ENCODE measurements at places on chromosomes 4 and X. TPM values are rescaled to one million over a fixed set of nuclear protein-coding genes. Genes with fewer than 3 reads are reported as not detected.

- no peak for DNase-seq
These were observed 95.7 kb downstream of the NPNT start for GRCh38 chr4:105990933-105991332.

DNA sequence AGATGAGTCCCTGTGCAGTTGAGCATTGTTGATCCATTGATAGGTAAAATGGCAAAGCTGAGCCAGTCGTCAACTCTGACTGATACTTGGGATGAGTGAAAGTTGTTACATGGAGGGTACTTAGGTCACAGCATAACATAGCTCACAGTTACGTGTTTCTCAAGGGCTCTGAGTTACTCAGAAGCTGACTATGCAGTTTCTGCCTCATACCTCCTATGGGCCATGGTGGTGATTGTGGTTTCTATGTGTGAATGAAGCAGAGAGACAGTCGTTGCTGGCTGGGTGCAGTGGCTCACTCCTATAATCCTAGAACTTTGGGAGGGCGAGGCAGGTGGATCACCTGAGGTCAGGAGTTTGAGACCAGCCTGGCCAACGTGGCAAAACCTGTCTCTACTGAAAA is 30.8 kb downstream of the FRMPD3 start:
- DNase-seq: no peak

DNA sequence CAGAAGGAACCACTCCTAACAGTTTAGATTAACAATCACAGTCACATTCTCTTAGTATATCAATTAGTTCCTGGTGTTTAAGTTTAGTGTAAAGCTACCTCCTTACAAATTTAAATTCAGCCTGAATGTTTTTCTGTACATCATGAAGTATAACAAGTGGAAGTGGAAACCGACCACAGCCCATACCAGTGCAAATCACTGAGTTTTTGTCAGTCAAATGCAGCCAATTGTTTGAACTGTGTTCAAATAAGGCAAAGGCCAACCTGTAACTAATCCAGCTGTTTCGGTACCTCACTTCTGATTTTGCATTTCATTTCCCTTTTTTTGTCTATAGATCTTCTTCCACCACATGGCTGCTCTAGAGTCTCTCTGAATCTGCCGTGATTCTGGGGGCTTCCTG is 1215.3 kb downstream of the PCDH18 start:
- no peak for DNase-seq

GRCh38 chr4:138952411-138952810 is 63.2 kb upstream of the NOCT start:
- no peak for DNase-seq

- no peak for DNase-seq
These were observed 46.5 kb upstream of the PGRMC1 start for GRCh38 chrX:119189595-119189994.

- no peak for DNase-seq
These were observed 332.0 kb downstream of the TENM3 start for GRCh38 chr4:182575225-182575624.

DNA sequence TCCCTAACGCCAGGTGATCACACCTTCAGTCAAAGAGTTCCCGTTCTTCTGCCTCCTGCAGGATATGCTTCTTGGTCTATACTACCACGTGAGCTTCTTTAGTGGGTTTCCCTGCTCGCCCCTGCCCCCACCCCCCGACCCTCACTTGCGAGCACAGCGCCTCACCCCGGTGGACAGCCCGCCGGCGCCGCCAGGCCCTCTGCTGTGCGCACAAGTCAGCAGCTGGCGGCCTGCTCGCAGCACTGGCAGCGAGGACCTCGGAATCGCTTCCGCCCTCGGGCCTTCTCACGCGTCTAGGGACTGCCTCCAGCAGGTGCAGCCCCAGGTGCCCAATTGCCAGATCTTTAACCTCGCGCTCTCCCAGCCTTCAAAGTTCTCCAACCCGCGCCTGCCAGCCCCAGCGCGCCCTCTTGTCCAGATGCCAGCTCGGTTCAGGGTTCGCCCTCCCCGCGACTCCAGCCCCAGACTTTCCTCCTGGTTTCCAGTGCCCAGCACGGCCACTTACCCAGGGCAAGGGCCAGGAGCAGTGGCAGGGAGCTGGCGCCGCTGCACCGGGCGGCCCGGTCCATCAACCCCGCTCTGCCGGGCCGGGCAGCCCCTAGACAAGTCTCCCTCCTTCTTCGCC is 454 bp downstream of the BTC start:
- peak; percentile 54 for DNase-seq

DNA sequence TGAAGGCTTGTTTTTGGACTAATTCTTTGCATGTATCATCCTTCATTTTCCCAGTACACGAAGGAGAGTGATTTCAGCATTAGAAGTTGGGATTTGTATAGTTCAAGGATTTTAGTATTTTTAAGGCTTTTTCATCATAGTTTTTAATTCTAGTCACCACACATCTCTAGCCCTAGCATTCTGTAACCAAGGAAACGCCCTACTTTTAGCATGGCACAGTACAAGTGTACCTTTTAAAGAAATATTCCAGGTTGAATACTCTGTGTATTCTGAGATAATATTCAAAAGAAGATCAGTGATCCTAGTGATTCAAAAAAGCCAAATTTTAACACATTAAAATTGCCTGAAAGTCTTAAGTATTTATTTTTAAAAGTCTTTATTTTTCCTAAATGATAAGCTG is 150.5 kb downstream of the RAP1GDS1 start:
- DNase-seq: no peak

DNA sequence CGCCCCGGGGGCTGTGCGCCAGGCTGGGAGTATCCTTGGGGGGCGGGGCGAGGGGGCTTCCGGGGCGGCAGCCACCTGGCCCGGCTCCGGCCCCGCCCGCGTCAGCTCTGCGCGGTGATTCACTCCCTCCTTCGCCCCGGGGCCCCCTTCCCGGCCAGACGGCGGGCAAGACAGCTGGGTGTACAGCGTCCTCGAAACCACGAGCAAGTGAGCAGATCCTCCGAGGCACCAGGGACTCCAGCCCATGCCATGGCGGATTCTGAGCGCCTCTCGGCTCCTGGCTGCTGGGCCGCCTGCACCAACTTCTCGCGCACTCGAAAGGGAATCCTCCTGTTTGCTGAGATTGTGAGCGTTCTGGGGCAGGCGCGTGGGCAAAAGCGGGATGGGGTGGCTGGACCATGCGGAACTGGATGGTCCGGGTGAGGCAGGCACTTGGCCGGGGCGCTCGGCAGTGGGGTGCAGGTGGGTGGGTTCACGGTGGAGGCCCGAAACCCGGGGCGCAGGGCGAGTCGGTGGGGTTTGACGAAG is at the start of gene PLP2:
Gene PLP2 (plus strand): TSS at position 147 of the 528 bp plus-strand sequence. CDS start 103 bp downstream, at position 250.
- no peak for DNase-seq

DNA sequence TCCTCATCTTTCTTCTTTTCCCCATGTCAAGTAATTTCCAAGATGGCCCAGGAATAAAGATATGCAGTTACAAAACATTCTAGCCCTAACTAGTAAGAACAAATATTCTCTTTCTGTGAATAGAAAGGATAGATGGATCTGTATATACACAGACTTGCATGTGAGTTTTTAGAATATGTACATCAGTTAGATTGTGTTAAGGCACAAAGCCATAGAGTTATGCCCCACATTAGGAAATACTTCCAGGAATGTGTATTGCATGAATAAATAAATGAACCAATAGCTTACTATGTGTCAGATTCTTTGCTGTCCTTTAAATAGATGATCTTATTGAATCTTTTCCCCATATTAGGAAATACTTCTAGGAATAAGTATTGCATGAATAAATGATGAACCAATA is 46.0 kb upstream of the TMPRSS11E start:
- DNase-seq: no peak

DNA sequence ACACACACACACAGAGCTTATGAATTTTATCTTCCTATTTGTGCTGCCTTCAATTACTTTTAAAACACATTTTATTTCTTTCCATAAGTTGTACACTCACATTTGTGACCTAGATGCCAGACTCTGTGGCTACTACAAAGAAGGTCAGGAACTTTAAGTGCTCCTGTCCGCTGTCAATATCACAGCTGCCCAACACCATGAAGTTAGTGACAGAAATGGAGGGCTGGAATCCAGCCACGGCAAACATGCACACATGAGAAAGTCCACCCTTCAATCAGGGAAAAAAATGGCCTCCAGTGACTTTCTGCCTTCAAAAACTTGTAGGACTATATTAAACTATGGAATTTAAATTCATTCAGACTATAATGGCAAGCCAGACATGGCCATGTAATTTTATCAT is 334.4 kb upstream of the FSTL5 start:
- DNase-seq: no peak

DNA sequence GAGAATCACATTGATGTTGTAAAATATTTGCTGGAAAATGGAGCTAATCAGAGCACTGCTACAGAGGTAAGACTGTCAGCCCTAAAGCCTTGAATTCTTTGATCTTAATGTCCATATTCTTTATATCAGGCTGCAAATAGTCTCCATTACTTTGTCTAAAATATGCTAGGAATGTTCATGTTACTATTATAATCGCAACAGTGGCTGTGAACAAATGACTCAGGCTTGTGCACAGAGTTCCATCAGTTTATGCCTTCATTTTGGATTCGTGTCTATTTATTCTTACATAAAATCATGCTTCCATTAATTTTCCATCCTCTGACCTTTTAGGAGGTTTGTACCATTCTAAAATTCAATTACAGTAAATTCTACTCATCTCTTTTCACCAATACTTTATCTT is 182.7 kb downstream of the ANK2 start:
- no peak for DNase-seq

GRCh38 chrX:84259868-84260267 is 71.9 kb upstream of the RPS6KA6 start:
- DNase-seq: no peak

GRCh38 chrX:147739196-147739595 is 172.5 kb upstream of the FMR1 start:
- no peak for DNase-seq

DNA sequence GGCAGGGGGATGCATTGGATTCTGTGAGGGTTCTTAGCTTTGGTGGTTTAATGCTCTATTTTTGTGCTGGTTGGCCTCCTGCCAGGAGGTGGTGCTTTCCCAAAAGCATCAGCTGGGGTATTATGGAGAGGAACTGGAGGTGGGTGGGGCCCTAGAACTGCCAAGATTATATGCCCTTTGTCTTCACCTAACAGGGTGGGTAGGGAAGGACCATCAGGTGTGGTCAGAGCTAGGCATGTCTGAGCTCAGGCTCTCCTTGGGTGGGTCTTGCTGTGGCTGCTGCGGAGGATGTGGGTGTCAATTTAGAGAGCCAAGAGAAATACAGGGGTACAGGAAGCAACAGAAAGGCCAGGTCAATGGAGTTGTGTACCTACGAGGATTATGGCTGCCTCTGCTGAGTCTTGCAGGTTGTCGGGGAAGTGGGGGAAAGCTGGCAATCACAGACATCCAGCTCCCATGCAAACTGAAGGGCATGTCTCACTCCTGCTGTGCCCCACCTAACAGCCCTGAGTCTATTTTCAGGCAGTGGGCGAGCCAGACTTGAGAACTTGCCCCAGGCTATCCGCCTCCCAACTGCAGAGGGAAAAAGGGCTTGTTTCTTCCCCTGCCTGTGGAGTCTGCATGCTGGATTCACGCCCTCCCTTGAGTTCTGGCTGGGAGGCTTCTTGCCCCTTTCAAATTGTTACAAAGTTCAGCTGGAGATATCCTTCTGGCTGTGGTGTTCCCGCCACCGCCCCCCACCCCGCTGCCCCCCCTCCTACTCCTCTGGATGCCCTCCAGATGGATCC is 212.0 kb downstream of the COMMD8 start:
- no peak for DNase-seq

- no peak for DNase-seq
These were observed 86.9 kb downstream of the MBNL3 start for GRCh38 chrX:132401935-132402334.

The GPR50 gene
- not detected for polyA plus RNA-seq

The MFAP3L gene
- polyA plus RNA-seq: 7.9 TPM

The GPRIN3 gene
- 6.4 TPM for polyA plus RNA-seq

The MTMR8 gene
- polyA plus RNA-seq: 2.8 TPM

The OTC gene
- polyA plus RNA-seq: 0.24 TPM

The SLC7A11 gene
- polyA plus RNA-seq: 1.7 TPM

The PROM1 gene
- polyA plus RNA-seq: 42.4 TPM

All from left renal pelvis (tissue), 4 donors.